GM23248 (cell line): ENCODE measurements at places on chromosomes 12 and 14. TPM values are rescaled to one million over a fixed set of nuclear protein-coding genes. Genes with fewer than 3 reads are reported as not detected.

PTPRB gene
- total RNA-seq: 3.9 and 4.4 TPM in 2 replicates

PRIMA1 gene
- 0.43 TPM in 1 of 2 replicates, not detected in the other for total RNA-seq

TOGARAM1 gene
- total RNA-seq: 12.2 and 14.4 TPM in 2 replicates

CCDC177 gene
- total RNA-seq: not detected in 2 replicates

INHBC gene
- total RNA-seq: not detected in 2 replicates

BDKRB2 gene
- 14.4 and 15.8 TPM in 2 replicates for total RNA-seq

PDE3A gene
- total RNA-seq: 0.38 and 0.43 TPM in 2 replicates

ZNF140 gene
- 17.2 and 24.2 TPM in 2 replicates for total RNA-seq

C12orf54 gene
- not detected in 2 replicates for total RNA-seq

HVCN1 gene
- 4.1 and 7.6 TPM in 2 replicates for total RNA-seq

RNF212B gene
- total RNA-seq: not detected in 2 replicates

PTCSC3 gene
- total RNA-seq: not detected in 2 replicates

CCDC175 gene
- total RNA-seq: not detected in 2 replicates

GLIPR1L1 gene
- not detected in 2 replicates for total RNA-seq

CGRRF1 gene
- total RNA-seq: 15.0 and 15.4 TPM in 2 replicates

SERPINA12 gene
- not detected in 2 replicates for total RNA-seq

SLC4A8 gene
- total RNA-seq: 2.6 and 4.3 TPM in 2 replicates

KRT82 gene
- not detected in 2 replicates for total RNA-seq

SPRYD4 gene
- 1.8 TPM in 2 replicates for total RNA-seq

FSCB gene
- total RNA-seq: not detected in 2 replicates

SERPINA9 gene
- not detected in 2 replicates for total RNA-seq

CSAD gene
- 13.4 and 14.2 TPM in 2 replicates for total RNA-seq

CARMIL3 gene
- under 0.01 TPM in 1 of 2 replicates, not detected in the other for total RNA-seq

SYT1 gene
- 2.4 and 3.0 TPM in 2 replicates for total RNA-seq

RAD9B gene
- total RNA-seq: 0.13 and 0.97 TPM in 2 replicates
